Inflammatory macrophage treated with lipopolysaccharide for 4 hours (primary cell): ENCODE measurements at places on chromosomes 5 and 9.

GRCh38 chr5:139401546-139401945 lies 2.3 kb downstream of the SPATA24 start:
- DNase-seq, result no peak

GRCh38 chr9:76677481-76678055 lies 86.7 kb upstream of the PCA3 start:
- no peak for DNase-seq

GRCh38 chr9:98256756-98257155 lies 1.3 kb upstream of the TBC1D2 start:
- DNase-seq, result no peak

DNA sequence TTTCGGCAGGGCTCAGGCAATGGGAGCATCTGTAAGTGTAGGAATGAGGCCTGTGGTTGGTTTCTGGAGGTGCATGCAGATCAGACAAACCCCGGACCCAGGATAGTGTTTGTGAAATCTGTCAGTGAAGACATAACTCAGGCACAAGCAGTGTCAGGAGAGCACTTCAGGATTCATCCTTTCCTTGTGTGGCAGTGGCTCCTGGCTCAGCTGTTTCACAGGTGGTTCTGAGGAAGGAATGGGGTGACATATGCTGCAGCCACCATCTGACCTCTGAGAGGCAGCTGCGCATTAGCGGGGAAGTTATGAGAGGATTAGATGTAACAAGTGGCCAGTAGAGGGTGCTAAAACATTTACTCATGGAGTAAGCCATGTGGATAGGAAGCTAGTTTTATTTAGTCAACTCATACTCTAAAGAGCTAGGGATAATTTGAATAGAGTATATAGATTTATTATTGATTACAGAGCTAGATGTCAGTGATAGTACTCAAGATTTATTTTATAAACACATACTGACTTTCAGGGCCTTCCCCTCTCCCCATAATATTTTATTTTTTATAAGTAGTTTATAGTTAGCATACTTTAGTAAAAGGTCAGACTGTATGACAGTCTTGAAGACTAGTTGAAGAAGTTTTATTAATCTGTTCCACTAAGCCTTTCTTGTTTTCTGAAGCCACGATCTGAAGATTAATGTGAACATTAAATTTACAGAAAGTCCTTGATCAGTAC lies 28.4 kb downstream of the NNT start:
- DNase-seq, result peak; percentile 83

- DNase-seq, result no peak
Measured at GRCh38 chr5:83393504-83393866, 78.1 kb upstream of the VCAN start.

GRCh38 chr5:9456435-9457042 lies 89.3 kb downstream of the SEMA5A start:
- DNase-seq, result no peak

DNA sequence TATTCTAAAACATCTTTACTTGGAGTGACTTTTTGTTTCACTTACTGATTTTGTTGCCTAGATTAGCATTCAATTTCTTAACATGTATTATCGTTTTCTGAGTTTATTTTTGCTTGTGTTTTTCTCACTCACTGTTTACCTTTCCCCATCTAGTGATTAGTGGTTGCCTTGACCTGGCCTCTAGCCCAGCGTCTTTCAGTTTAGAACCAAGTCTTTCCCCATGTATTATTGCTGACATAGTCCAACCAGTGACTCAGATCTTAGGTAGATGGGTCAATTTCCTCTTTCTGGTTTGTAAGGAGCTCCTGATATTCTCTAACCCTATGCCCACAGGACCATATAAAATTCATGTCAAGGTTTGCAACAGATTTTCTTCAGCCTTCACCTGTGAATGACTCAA lies 135.5 kb downstream of the PRR16 start:
- DNase-seq, result no peak

GRCh38 chr5:159257629-159258283 lies 5.3 kb upstream of the UBLCP1 start:
- no peak for DNase-seq

GRCh38 chr5:168786147-168786546 lies 207.0 kb upstream of the PANK3 start:
- DNase-seq, result no peak

DNA sequence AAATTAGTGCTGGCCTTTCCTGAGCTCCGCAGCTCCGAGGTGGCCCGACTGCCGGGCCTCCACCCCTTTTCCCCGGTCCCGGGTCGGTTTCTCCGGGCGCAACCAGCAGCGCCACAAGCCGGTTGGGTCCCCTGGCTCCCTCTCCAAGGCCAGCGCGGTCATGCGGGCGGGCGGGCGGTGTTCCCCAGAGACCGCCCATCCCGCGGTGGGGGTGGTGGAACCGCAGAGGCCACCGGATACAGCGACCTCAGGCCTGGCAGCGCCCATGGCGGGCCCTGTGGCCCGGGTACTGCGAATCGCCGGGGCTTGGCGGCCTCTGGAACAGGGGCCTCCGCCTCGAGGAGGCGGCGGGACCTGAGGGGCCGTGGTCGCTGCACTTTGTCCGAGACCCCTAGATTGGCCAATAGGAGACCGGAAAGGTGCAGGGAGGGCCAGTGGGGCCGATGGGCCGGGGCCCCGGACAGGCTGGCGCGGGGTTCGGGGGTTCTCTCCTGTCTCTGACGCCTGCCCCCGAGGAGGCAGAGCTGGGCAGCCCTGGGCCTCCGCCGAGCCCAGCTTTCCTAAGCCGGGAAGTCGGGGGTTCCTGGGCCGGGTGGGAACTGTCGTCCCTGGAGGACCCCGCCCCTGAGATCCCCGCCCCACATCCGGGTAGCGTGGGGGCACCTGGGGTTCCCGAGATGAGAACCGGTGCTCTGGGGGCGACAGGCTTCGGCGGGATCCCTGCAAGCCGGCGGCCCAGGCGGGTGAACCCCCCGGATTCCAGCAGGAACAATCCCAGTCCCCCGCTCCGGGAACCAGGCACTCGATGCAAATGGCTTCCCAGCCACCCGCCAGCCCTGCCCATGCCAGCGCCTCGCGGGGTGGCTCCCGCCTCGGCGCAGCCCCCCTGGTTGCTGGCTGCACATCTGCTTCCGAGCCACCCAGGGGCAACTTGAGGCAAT lies 293.9 kb downstream of the ZSWIM6 start:
- peak; percentile 65 for DNase-seq

- peak; percentile 12 for DNase-seq
Measured at GRCh38 chr9:100352201-100352726, 478 bp downstream of the TEX10 start.

- DNase-seq, result no peak
Measured at GRCh38 chr5:176773408-176774035, 36.8 kb upstream of the UNC5A start.

DNA sequence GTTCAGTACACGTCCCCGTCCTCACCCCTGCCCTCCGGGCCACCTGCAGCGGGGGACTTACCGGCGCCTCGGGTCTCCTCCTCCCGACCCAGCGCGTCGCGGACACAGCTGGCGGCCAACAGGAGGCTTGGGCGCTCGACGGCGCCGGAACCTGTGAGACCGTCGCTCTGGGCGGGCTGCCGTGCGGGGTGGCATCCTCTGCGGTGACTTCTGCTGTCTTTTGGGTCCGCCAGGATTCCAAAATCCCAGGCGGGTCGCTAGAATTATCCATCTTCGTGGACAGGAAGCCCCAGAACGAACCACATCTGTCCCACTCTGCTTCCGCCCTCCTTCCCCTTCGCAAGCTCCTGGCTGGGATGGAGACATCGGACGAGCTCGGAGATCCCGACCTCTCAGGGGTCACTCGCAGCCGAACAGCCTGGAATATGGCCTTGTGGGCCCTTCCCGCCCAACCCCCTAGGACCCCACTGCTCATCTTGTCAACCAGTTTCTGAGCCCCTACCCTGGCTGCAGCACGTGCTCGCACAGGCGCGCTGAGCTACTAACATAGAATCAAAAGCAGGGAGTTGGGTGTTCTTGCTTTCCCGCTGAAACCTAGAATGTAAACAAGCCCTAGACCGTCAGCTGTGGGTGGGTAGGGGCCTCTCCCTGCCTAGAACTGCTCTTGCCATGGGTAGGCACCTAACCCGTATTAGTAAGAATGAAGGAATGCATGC lies 947 bp upstream of the MARCHF3 start:
- DNase-seq, result peak; percentile 12

DNA sequence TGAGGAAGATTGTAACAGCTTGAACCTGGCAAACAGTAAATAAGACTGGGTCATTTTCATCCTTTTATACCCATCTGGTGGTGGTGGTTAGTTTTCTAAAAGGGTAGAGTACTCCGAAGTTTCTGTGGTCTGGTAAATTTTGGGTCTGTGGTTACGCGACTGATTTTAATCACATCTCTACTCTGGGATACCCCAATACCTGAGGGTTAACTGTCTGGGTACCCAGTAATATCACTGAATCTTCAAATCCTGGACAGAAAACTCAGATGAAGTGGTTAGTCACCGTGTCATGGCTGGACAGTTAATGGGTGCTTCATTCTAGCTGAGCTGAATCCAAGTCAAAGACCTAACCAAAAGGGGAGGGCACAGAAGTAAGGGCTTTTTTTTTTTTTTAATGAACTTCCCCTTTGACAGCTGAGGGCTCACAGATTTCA lies 474.2 kb downstream of the GADD45G start:
- DNase-seq, result peak; percentile 22

GRCh38 chr9:114364134-114365041 lies 23.4 kb downstream of the AKNA start:
- DNase-seq, result peak; percentile 77

GRCh38 chr9:112061152-112061740 lies 113.9 kb downstream of the SUSD1 start:
- peak; percentile 99 for DNase-seq

DNA sequence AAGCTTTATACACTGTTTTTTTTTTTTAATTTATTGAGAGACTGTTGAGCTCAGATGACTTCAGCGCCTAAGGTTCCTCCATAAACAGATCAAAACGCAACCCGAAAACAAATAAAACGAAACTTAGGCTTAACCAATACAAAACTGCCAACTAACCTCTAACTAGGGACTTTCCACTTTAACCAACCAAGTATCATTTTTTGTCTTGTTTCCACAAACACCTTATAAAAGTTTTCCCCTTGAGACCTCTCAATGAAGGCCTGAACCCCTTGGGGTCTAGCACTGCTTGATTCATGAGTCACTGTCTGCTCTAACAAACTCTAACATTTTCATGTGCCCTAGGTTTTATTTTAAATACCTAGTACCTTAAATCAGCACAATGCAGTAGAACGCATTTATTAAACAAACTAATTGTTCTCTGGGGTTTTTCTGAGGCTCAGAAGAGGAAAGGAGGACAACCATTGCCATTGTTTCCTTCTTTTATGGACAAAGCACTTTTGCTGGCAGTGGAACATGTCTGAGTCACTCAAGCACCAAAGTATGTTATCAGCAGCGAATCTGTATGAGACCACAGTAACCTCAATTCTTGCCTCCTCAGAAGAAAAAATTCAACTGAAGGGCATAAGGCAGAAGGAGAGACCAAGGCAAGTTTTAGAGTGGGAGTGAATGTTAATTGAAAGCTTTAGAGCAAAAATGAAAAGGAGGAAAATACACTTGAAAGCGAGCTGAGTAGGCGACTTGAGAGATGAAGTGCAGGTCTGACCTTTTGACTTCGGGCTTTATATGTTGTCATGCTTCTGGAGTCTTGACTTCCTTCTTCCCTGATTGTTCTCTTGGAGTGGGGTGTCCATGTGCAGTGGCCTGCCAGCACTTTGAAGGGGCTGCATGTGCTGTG lies 97.7 kb upstream of the HCN1 start:
- no peak for DNase-seq

GRCh38 chr5:6606884-6607558 lies 25.8 kb downstream of the NSUN2 start:
- peak; percentile 28 for DNase-seq

- no peak for DNase-seq
Measured at GRCh38 chr9:81538890-81539289, 150.5 kb downstream of the TLE1 start.

DNA sequence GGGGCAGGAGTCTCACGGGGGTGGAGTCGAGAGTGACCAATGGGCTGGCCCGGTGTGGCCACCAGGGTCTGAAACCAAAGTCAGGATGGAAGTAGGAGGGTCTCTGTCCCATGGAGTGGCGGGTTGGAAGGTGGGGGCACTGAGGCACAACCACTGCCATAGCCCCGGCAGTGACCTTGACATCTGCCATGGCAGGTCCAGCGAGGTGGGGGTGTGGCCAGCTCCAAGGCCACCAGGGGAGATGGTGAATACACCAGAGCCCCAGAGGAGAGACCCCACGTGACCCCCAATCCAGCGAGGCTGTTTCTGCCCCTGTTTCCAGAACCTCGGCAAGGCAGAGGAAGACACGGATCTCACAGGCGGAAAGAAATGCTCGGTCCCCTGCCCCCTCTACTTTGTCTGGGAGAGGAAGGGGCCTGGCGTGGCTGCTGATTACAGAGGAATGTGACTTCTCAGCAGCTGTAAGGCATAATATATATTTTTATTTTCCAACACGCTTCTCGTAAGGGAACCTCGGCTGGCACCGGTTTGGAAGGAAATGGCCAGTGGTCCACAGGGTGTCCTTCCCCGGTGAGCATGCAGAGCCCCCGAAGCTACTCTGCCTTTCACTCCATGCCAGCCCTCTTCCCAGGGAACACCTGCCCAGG lies 105.7 kb upstream of the SARDH start:
- no peak for DNase-seq

DNA sequence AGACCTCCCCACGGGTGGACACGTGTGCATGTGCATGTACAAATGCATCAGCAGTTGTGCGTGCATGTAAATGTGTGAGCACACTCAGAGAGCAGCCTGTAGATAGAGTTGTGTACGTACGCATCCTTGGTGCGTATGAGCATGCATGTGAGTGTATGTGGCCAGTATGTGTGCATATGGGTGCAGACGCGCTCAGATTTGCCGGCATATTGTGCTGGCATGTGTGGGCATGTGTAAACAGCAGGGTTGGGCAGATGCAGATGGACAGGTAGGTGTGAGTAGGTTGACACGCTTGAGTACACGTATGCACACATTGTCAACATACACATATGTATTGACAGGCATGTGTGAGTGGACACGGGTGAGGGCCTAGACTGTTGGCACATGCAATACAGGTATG lies 56.5 kb downstream of the LMX1B start:
- no peak for DNase-seq

DNA sequence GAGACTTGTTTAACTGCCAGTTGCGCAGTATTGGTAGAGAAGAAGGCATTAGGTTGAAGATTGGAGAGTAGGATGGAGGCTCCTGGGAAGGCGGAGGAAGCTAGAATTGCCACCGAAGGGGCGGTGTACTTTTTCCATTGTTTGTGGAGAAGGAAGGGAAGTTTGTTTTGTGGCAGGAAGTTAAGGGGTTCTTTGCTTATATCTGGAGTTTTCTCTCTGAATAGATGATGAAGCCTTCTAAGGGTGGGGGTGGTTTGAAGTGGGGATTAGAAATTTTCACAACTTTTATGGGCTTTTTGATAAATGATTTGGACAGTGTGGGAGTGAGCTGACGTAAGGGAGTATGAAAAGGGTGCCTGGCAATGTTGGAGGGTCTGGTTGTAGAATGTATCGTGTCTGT lies 59.3 kb downstream of the SNX30 start:
- DNase-seq, result peak; percentile 34

GRCh38 chr5:160843240-160843639 lies 8.8 kb downstream of the ATP10B start:
- peak; percentile 18 for DNase-seq

- no peak for DNase-seq
Measured at GRCh38 chr9:125393426-125393825, 131.8 kb downstream of the GAPVD1 start.

GRCh38 chr9:33447799-33448553 lies 583 bp upstream of the AQP3 start:
- DNase-seq, result no peak
